ENCODE measurements at places on chromosomes 5 and 9.

DNA sequence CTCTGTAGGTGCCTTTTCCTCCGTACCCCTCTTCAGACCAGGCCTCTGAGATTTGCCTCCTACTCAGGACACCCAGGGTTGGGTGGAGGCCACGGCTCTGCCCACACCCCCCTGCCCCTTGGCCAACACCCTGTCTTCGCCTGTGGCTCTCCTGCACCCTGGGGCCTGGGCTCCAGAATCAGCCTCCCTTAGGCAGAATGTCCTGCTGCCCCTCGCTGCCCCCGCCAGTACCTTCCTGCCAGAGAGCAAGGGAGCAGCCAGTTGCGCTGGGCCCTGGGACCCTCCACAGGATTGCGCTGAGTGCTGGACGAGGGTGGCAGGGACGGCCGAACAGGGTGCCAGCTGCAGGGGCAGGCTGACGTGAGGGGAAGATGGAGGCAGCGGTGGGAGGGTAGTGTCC is 53.5 kb downstream of the COL5A1 start:
- no peak for DNase-seq

DNA sequence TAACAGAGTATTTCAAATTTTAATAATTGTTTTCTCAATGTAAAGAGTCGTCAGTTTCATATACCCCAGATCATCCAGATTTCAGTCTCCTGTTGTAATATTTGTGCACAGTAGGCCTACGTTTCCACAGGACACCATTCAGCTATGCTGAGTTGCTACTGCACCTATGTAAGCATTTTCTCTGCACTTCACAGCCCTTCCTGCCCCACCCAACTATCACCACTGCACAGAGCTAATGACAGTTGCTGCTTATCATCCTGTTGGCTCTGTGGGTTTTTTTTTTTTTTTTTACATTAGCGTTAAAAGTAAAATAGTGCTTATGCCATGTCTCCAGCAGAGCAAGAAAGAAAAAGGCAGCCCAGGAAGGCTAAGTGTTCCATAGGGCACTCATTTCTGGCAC is 5.9 kb upstream of the PRKACG start:
- DNase-seq = no peak

DNA sequence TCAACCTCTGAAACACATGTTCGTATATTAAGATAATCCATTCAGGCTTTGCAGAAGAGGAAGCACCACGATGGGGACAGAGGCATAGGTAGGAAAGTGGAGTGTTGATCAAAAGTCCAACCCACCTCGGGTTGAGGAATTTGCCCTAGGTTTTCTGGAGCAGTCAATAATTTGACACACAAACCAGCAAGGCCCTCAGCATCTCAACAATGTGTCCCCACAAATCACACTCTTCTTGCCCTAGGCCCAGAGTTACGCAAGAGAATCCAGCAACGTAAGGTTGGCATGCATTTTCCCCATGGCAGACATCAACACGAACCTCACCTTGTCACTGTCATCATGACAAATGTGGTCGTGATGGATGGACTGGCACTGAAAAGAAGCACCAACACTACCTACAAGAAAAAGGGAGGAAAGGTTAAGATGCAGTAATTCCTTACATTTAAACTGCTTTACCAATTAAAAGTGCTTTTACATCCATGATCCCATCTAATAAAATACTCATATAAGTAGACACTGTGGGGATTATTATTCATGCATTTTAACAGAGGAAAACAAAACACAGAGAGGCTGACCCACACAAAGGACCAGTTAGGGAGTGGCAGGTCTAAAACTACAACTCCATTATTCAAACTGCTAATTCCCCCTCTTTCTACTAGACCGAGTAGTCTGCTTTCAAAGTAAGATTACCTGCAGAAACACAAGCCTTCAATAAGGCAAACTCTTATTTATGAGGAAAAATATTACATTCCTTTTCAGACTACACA is 24.4 kb upstream of the RNF38 start:
- DNase-seq = no peak

GRCh38 chr5:95519681-95520080 is 35.1 kb downstream of the SKIC3 start:
- DNase-seq = no peak

DNA sequence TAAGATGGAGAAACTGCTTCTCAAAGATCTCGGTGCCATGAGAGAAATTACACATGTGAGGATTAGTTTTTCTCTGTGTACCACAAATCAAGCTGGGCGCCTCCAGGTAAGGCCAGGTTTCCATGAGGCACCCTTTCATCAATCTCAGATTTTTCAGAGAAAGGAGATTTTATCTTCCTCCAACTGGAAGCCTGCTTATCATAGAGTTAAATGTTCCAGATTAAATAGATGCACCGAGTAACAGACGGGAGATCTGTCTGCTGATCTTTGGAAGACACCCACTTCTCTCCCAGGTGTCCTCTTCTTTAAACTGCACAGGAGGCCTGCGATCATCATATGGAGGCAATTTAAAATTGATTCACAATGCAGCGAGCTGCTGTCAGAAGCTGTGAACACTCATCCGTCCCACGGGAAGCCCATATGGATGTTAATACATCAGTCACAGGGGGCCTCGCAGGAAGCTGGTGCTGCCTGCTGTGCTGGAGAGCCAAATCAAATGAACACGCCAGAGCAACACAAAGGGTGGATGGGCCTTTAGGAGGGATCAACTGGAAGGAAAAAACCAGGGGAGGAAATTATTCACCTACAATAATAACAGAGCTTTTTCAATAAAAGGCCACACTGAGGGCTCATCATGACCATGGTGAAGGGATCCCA is 93.3 kb downstream of the TLE1 start:
- no peak for DNase-seq

DNA sequence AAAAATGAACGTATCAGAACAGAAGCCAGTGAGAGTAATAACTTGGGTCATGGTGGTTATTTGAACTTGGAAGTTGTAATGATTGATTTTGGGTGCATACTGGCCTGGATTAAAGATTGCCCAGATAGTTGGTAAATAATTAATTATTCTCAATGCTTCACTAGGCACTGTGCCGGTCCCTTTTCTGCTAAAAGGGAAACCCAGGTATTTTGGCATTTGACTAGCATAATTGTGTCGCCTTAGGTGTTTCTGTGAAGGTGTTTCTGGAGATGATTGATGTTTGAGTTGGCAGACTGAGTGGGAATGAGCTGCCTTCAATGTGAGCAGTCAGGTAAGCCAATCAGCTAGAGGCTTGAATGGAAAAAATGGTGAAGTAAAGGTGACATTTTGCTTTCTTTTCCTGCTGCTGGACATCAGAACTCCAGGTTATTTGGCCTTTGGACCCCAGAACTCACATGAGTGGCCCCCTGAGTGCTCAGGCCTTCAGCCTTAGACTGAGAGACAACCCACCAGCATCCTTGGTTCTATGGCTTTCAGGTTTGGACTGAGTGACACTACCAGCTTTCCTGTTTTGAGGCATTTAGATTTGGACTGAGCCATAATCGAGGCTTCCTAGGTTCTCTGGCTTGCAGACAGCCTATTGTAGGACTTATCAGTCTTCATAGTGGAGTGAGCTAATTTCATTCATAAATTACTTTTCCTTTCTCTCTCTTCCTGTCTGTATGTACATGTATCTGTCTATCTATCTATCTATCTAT is 120.7 kb upstream of the PAPPA start:
- no peak for DNase-seq

- no peak for DNase-seq
Observed at GRCh38 chr5:6220346-6221088, 157.8 kb downstream of the MED10 start.

GRCh38 chr5:115551415-115551814 is 6.8 kb upstream of the FEM1C start:
- DNase-seq = no peak

DNA sequence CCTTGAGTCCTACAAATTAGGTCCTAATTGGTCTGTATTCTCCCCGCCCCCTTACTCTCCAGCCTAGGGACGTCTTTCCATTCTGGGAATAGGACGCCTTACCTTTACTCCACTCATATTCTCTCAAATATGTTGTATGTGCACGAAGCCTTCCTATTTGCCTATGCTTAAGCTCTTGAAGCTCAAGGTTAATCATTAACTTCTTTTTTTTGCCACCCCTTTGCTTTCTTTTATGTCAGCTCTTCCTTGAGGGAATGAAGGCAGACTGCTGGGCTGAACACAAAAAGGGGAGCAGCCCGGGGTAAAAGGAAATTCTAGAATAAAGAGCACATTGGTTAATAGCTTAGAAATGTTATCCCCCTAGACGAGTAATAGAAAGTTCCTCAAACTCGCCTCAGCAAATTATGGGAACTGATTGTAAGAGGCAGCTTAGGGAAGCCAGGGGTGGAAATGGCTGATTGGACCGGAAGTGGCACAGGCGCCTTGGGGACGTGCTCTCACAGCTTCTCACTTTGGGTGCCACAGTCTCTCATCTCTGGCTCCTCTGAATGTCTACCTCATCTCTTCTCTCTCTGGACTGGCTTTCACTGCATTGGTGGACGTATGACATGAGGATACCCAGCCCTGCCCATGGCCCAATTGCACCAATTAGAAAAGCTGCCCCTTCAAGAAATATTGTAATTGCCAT is 122.3 kb upstream of the IL12B start:
- DNase-seq = no peak

DNA sequence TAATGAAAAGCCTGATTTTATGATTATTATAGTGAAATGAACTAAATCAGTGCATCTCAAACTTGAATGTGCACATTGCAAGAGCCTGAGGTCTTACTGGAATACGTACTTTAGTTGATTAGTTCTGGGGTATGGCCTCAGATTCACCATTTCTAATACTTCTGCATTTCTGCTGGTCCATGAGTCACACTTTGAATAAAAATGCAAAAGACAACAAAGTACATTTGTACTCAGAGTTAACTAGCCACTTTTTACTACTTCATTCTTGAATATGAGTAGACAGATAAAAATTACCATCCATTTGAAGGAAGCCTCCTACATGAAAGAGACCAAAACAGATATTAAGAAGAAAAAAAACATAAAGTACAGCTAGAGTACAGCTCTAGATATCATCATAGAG is 27.1 kb upstream of the PRR16 start:
- no peak for DNase-seq

GRCh38 chr5:16933337-16933736 is 2.8 kb downstream of the MYO10 start:
- no peak for DNase-seq

GRCh38 chr5:109694451-109694891 is 4.7 kb downstream of the MAN2A1 start:
- DNase-seq = no peak

GRCh38 chr5:151696470-151697061 is 9.9 kb upstream of the SPARC start:
- no peak for DNase-seq

- DNase-seq = no peak
Observed at GRCh38 chr5:84382363-84383295, 2.1 kb downstream of the EDIL3 start.

DNA sequence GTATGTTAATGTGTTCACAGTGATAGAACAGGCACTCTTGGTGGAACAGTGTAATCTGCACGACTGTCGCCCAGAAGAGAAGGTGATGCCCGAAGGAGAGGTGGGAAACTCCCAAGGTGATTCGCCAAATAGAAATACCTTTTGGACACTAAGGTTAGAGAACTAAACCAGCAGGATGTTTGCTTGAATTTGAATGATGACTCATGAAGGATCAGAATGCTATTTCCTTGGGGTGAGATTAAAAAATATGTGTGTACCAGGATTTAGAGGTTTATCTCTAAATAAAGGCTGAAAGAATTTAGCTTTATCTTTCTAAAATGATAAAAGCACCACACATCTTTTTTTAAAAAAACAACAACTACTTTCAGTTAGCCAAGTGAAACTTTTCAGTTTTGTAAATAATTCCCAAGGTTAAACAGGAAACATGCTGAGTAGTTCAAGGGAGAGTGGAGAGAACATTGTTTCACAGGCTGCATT is 297.4 kb upstream of the TAS2R1 start:
- DNase-seq = no peak

DNA sequence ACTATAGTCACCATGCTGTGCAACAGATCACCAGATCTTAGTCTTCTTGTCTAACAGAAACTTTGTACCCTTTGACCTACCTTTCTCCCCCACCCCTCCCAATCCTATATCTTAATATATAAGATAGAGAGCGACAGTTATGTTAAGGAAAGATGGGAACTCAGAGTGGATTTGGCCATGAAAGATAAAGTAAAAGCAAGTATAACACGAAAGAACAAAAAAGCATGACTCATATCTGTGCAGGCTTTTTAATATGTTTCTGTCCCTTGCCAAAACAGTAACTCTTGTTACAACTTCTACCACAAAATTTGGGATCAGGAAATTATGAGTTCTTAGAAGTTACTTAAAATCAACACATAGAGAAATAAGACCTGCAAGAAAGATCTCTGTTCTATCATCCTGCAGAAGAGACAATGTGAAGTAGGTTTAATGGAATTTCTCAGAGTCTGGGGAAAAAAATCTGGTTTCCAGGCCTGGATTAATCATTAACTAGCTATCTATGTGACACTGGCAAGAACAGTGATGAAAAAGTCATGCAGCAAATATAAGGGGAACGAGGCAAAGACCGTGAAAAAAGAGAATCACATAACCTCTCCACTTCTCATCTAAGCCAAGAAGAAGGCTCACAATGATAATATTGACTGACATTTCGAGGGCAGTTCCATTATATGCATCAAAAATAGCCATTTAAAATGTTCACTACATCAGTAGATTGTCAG is 18.6 kb downstream of the BAAT start:
- DNase-seq = no peak

- no peak for DNase-seq
Observed at GRCh38 chr5:107300721-107301327, 369.9 kb downstream of the EFNA5 start.

GRCh38 chr9:5820425-5820824 is 12.5 kb downstream of the ERMP1 start:
- DNase-seq = no peak

- no peak for DNase-seq
Observed at GRCh38 chr5:119409235-119409815, 43.0 kb upstream of the HSD17B4 start.

DNA sequence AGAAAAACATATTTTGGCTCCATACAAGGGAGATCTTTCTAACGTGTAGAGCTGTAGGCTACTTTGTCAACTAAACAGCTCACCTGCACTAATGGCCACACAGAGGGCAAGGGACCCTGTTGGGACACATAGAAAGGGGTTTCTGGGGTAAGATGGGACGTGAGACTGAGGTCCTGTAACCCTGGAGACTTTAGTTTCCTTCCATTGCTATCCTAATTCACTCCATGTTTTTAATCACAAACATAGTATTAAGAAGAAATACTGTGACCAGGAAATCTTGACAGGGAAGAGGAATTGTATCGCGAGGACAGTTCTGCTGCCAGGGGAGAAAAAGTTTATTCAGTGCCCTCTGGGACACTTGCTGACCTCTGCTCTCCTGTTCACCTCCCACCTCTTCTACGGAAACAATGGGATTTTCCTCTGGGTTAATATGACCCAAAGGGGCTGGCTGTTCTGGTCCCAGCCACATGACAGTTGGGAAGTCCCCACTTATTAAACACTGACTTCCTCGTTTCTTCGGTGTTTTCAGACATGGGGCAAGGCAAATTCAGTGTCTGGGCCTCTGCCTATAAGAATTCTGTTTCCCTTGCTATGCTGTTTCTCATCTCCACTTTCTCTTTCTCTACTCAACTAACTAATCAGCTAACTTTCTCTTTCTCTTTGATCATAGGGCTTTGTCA is 106.9 kb upstream of the SEMA6A start:
- no peak for DNase-seq

All from effector CD4-positive, alpha-beta T cell (primary cell).